ENCODE measurements at places on chromosomes 2 and 18. TPM values are rescaled to one million over a fixed set of nuclear protein-coding genes. Genes with fewer than 3 reads are reported as not detected.

GRCh38 chr2:203685081-203685621 lies 21.3 kb upstream of the CD28 start:
- H3K36me3 ChIP-seq = no peaks in the 10 kb centered on the region
- no peak for DNase-seq
- no peaks in the 10 kb centered on the region for H3K27me3 ChIP-seq
- H3K27ac ChIP-seq = peak overlapping the region; percentile 79

DNA sequence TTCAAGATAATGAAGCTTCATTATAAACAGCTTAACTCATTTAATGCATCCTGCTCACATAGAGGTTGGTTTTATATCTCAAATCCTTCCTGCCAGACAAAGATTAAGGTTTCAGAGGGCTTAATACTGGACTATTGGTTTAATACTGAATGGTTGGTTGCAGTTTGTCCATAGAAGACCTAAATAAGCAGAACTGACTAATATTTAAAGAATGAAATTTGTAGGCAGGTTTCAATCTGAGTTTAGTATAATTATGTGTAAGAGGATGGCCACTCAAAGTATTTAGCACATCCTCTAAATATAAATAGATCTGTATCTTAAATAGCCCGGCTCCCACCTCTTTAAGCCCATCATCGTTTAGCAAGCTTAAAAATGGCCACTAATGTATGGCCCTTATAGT lies 92.5 kb downstream of the EPB41L5 start:
- DNase-seq = no peak
- H3K4me1 ChIP-seq = no peaks in the 10 kb centered on the region
- no peaks in the 10 kb centered on the region for H3K27me3 ChIP-seq
- no peaks in the 10 kb centered on the region for H3K36me3 ChIP-seq
- no peak overlapping the region for H3K4me3 ChIP-seq
- no peak overlapping the region for H3K27ac ChIP-seq

DNA sequence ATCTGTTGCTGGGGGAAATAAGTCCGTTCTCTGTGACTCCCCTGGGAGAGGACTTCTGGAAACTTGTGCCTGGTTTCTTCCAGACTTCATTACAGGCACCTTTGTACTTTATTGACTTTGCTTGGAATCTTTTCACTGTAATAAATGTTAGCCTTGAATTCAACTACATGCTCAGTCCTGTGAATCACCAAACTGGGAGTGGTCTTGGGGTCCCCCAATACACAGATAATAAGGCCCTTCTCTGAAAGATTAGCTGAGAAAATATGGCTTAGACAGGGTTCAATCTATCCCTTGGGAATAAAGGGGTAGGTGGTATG lies 48.7 kb upstream of the KIDINS220 start:
- no peaks in the 10 kb centered on the region for H3K27me3 ChIP-seq
- no peak for DNase-seq
- no peak overlapping the region for H3K4me3 ChIP-seq
- no peaks in the 10 kb centered on the region for H3K4me1 ChIP-seq
- H3K36me3 ChIP-seq = no peaks in the 10 kb centered on the region

GRCh38 chr2:171244466-171244969 lies 83.8 kb upstream of the TLK1 start:
- H3K27ac ChIP-seq = no peak overlapping the region
- no peak for DNase-seq
- no peaks in the 10 kb centered on the region for H3K27me3 ChIP-seq
- no peaks in the 10 kb centered on the region for H3K4me1 ChIP-seq
- no peak overlapping the region for H3K4me3 ChIP-seq

- peak overlapping the region; percentile 89 for H3K27ac ChIP-seq
- no peaks in the 10 kb centered on the region for H3K27me3 ChIP-seq
- H3K36me3 ChIP-seq = no peaks in the 10 kb centered on the region
- DNase-seq = no peak
- no peak overlapping the region for H3K4me3 ChIP-seq
These were observed 3.9 kb downstream of the MAPRE2 start for GRCh38 chr18:35045121-35045520.

DNA sequence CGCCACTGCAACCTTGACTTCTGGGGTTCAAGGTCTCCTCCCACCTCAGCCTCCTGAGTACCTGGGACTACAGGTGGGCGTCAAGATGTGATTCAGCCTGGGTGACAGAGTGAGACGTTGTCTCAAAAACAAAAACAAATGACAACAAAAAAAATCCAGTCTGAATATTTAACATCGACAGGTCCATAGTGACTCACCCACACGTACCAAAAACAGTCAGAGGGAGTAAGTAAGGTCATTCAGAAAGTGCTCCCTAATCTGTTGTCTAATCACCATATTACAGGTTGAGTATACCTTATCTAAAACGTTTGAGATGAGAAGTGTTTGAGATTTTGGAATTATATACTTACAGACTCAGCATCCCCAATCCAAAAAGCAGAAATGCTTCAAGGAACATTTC lies 24.4 kb downstream of the SAP130 start:
- H3K4me3 ChIP-seq = no peak overlapping the region
- no peaks in the 10 kb centered on the region for H3K27me3 ChIP-seq
- peaks cover 61% of the 10 kb centered on the region for H3K36me3 ChIP-seq
- DNase-seq = no peak
- no peaks in the 10 kb centered on the region for H3K4me1 ChIP-seq

DNA sequence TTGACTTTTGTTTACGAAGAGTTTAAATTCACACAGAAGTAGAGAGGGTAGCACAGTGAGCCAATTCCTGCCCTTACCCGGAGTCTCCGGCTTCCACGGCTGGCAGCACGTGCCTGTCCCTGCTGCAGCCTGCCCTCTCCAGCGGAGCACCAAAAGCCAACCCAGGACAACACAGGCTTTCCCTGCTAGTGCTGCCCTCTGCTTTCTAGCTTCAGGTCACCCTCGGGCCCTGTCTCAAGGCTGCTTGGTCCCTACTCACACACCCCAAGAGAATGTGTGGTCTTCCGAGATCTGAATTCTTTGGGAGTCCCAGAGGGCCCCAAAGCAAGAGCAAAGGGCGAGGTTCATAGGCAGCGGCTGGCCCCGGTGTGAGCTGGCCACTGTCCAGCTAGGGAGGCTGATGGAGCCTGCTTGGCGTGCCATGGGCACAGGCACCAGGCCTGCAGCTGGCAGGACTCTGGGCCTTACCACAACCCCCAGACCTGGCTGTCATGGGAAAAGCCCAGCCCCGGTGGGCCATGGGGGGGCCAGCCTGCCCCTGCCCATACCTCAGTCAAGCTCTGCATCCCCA lies 7.0 kb upstream of the HS6ST1 start:
- H3K27me3 ChIP-seq = no peaks in the 10 kb centered on the region
- peaks cover 23% of the 10 kb centered on the region for H3K4me1 ChIP-seq
- H3K4me3 ChIP-seq = no peak overlapping the region
- H3K36me3 ChIP-seq = no peaks in the 10 kb centered on the region
- H3K27ac ChIP-seq = peak overlapping the region; percentile 40

GRCh38 chr18:64115881-64116280 lies 33.0 kb downstream of the LINC00305 start:
- no peak overlapping the region for H3K27ac ChIP-seq
- H3K36me3 ChIP-seq = no peaks in the 10 kb centered on the region
- H3K27me3 ChIP-seq = no peaks in the 10 kb centered on the region
- no peaks in the 10 kb centered on the region for H3K4me1 ChIP-seq

GRCh38 chr18:76765649-76766048 lies 56.7 kb upstream of the ZNF236 start:
- no peaks in the 10 kb centered on the region for H3K36me3 ChIP-seq
- no peaks in the 10 kb centered on the region for H3K27me3 ChIP-seq
- H3K4me3 ChIP-seq = no peak overlapping the region
- DNase-seq = no peak

- peaks cover 40% of the 10 kb centered on the region for H3K4me1 ChIP-seq
- H3K36me3 ChIP-seq = peaks cover 34% of the 10 kb centered on the region
- DNase-seq = no peak
- no peaks in the 10 kb centered on the region for H3K27me3 ChIP-seq
These were observed 3.0 kb downstream of the NRBP1 start for GRCh38 chr2:27431395-27431794.

- no peaks in the 10 kb centered on the region for H3K4me1 ChIP-seq
- no peak overlapping the region for H3K27ac ChIP-seq
- H3K4me3 ChIP-seq = no peak overlapping the region
- no peaks in the 10 kb centered on the region for H3K27me3 ChIP-seq
- no peaks in the 10 kb centered on the region for H3K36me3 ChIP-seq
- no peak for DNase-seq
These were observed 108.0 kb downstream of the CLIP4 start for GRCh38 chr2:29223257-29223656.

GRCh38 chr2:189614585-189614984 lies 34.0 kb upstream of the SLC40A1 start:
- peaks cover 22% of the 10 kb centered on the region for H3K4me1 ChIP-seq
- H3K27ac ChIP-seq = peak overlapping the region; percentile 14
- no peaks in the 10 kb centered on the region for H3K36me3 ChIP-seq
- no peak for DNase-seq
- no peaks in the 10 kb centered on the region for H3K27me3 ChIP-seq

DNA sequence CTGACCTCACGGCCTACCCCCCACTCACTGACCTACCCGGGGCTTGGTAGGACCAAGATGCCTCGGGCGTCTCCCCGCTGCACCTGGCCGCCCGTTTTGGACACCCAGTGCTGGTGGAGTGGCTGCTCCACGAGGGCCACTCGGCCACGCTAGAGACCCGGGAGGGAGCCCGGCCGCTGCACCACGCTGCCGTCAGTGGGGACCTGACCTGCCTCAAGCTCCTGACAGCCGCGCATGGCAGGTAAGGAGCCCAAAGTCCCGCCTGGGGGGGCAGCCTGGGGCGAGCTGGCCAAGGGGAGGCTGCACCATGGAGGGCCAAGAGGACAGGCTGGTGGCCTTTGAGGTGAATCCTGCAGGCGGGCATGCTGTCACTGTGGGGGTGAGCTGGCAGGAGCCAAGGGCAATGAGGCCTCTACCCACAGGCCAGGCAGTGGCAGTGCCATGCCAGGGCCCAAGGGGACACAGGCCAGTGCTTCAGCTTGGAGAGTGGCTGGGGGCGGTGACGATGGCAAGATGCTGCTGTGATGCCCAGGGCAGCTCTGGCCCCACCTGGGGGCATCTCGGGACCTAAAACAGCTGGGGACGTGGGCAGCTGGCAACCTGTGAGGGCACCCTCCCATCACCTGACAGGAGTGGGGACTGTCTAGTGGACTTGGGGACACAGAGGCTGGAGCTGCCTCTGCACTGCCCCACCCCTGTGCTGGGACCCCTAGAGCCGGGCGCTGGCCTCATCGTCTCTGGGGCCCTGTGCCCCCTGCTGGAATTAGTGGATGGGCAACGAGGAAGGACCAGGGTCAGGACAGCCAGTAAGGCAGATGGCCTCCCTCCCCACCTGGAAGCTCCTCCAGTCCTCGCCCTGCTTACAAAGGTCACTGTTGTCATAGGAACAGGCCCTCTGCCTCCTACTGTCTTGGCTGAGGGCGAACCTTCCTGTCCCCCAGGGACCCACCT lies 2.0 kb downstream of the ESPNL start:
- no peaks in the 10 kb centered on the region for H3K4me1 ChIP-seq
- no peaks in the 10 kb centered on the region for H3K27me3 ChIP-seq
- H3K4me3 ChIP-seq = no peak overlapping the region
- H3K36me3 ChIP-seq = no peaks in the 10 kb centered on the region
- no peak for DNase-seq

DNA sequence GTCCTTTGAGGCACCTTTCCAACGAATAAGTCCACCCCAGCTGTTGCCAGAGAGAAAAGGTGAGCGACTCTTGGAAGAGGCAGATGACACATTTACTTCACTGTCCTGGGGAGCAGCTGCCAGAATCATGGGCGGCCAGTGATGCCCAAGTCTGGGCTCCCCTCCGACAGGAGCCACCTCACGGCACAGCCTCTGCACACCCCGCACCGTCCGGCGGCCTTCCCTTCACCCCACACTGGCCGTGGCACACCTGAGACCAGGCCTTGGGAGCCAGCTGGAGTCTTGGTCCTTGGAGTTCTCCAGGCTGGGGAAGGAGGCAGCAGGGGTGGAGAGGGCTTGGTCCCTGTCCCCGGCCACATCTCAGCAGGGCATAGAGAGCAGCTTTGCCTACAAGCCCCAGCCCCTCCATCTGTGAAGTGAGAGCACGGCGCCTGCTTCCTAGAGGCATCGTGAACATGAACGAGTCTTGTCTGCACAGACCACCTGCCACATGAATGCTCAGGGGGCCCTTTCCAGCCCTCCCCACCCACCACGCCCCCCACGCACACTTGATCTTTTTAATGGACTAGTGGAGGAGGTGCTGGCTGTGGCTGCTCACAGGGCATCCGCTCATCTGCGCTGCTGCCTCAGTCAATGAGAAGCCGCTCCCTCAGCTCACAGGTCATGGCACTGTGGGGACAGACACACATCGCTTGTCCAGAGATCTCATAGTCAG lies 400.2 kb upstream of the MYT1L start:
- H3K27me3 ChIP-seq = no peaks in the 10 kb centered on the region
- no peak overlapping the region for H3K4me3 ChIP-seq
- no peak for DNase-seq
- H3K4me1 ChIP-seq = no peaks in the 10 kb centered on the region

GRCh38 chr2:63866009-63866709 lies 24.5 kb downstream of the UGP2 start:
- H3K27me3 ChIP-seq = no peaks in the 10 kb centered on the region
- H3K4me3 ChIP-seq = no peak overlapping the region
- DNase-seq = no peak
- peaks cover 39% of the 10 kb centered on the region for H3K4me1 ChIP-seq

DNA sequence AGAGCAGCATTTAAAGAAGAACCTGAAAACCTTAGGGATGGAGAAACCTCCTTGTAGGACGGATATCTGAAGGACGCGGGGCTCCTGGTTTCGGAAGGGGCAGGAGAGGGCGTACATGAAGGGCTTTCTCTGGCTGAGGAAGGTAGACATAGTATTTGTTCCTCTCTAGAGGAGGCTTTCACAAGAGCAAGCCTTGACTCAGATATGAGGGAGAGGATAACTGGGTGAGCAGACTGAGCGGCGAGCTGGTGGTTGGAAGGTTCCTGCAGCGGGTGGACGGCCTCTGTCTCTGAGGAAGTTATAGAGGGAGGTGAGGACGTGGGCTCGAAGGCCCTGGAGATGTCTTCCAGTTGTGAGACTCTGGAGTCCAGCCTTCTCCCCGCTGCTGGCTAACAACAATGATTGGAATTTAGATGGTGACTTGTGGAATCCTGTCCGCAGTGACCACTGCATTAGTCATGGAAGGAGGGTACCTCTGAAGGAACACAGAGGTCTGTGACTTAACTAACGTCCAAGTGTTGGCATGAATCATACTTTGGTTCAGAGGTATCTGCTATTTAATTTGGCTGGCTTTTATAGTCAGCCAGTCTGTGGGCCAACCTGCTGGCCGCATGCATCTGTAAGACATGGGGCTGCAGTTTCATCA lies 80.9 kb downstream of the ASAP2 start:
- H3K36me3 ChIP-seq = no peaks in the 10 kb centered on the region
- no peak for DNase-seq
- no peaks in the 10 kb centered on the region for H3K27me3 ChIP-seq
- peaks cover 5% of the 10 kb centered on the region for H3K4me1 ChIP-seq

GRCh38 chr2:42101206-42102023 lies 53.6 kb downstream of the PKDCC start:
- no peak for DNase-seq
- peak overlapping the region; percentile 61 for H3K4me3 ChIP-seq
- peak overlapping the region; percentile 87 for H3K27ac ChIP-seq
- H3K4me1 ChIP-seq = peaks cover 39% of the 10 kb centered on the region

- DNase-seq = no peak
- H3K36me3 ChIP-seq = peaks cover 8% of the 10 kb centered on the region
- no peak overlapping the region for H3K27ac ChIP-seq
These were observed 20.5 kb downstream of the UBE2F start for GRCh38 chr2:237987268-237987667.

GRCh38 chr2:196136151-196136550 lies 35.2 kb downstream of the STK17B start:
- no peak overlapping the region for H3K4me3 ChIP-seq
- DNase-seq = no peak
- H3K27me3 ChIP-seq = no peaks in the 10 kb centered on the region
- no peaks in the 10 kb centered on the region for H3K4me1 ChIP-seq
- H3K27ac ChIP-seq = no peak overlapping the region
- peaks cover 40% of the 10 kb centered on the region for H3K36me3 ChIP-seq

The MATN3 gene
- total RNA-seq = not detected

The SPC25 gene
- total RNA-seq = 1.9 TPM

The LYPD1 gene
- total RNA-seq = not detected

The KLHL30 gene
- total RNA-seq = 29.0 TPM

The TRAF3IP1 gene
- total RNA-seq = 5.0 TPM

Measured in right atrium auricular region (tissue), 2 donors.